ENCODE measurements at places on chromosomes 1 and 21.

GRCh38 chr1:64097859-64098258, 105.6 kb upstream of the UBE2U start:
- DNase-seq, result no peak

DNA sequence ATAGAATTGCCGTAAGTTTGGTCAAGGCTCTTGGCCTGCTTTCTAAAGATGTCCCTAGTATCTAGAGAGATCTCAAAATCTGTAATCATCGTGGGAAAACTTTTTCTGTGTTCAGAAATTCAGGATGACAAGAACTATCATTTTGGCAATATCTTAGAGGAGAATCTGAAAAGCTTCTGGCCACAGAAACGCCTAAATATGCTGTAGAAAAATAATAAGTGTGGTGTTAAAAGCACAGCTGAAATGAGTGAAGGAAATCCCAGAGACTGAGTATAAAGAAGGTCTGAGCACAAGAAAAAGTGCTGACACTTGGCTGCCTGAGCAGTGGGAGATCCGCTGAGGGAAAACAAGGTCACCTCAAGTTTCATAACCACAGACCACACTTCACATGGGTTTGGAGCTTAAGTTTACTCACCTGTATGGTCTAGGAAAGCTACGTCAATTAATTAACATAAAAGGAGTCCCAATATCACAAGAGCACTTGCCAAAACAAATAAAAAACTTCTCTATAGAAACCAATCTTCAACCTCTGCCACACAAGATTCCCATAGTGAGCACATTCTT, 235.2 kb upstream of the IRF2BP2 start:
- no peak for DNase-seq

DNA sequence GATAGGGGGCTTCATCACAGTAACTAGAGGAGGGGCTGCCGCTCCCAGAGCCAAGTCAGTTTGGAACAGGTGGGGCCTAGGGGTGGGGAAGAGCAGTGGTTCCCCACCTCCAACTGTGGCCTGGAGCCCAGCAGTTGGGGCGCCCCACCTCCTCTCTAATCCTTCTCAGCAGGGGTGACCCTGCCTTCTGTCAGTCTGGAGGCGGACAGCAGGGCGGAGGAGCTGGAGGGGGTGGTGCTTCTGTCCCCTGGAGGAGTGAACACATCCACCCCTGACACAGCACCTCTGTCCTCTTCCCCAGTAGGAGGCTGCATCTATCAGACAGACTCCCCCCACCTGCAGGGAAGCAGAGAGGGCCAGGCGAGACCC, 73.8 kb downstream of the MRPL37 start:
- DNase-seq, result no peak

DNA sequence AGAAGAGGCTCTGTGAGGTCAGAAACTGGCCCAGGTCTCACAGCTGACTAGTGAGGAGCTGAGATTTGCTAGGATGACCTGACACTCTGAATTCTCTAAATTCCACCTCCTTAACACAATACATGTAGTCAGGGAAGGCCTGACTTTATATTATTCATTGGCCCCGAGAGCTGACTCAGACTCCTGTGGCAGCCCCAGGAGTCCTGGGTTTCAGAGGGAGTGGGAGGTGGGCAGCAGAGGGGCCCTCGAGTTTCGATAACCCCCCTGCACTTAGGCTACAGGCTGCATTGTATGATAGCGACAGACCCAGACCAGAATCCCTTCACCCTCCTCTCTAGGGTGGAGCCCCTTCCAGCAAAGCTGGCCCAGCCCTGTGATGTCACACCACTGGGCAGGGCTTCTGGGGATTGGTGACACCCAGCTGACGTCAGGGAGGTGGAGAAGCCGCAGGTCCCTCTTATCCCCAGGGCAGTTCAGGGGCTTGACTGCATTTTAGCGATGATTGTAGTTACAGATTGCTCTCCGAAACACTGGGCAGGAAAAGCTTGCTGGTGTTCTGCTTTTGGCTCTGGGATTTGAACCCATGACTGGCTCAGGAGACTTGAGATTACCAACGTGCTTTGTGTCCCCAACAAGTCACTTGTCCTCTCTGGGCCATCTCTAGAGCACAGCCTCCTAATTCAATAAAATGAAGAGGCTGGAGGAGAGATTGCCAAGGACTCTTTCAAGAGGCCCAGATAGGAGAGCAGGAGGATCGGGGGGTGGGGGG, 17.0 kb upstream of the GPR37L1 start:
- DNase-seq, result no peak

DNA sequence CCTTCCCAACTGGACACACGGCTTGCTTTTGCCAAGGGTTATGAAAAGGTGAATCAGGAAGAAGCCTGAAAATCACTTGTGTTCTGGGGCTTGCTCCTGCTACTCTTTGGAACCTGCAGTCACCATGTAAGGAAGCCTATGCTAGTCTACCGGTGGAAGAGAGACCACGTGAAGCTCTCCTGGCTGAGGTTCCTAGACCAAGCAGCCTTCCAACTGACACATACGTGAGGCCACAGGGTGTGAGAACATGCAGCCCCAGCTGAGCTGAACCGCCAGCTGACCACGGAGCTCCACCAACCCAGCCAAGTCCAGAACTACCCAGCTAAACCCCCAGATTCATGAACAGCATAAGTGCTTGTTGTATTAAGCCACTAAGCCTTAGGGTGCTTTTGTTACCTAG, 72.8 kb upstream of the KRTAP19-8 start:
- DNase-seq, result no peak

DNA sequence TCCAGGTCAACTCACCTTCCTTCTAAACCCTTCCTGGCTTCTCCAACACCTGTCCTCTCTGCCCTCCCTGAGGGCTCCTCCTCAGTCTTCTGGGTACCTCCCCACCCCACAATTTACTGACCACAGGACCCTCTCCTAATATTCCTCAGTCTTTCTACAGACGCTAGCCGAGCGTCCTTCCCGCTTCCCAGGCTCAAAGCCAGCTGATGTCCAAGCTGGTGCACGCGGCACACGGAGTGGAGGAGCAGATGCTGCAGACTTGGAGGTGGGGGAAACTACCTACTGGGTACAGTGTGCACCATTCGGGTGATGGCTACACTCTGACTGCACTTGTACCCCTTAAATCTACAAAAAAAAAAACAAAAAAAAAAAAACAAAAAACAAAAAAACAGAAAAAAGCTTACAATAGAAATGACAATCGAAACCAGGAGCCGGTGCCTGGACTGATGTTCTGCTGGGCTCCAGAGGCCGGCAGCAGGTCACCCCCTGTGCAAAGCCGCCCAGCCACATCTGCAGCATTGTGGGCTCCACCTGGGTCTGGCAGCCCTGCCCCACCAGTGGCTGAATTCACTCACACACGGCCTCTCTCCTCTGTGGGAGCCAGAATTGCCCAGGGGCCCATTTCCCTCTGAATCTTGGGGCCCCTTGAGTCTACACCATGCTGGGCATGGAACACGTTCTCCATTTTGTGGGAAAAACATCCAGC, 7.0 kb downstream of the TRIM11 start:
- no peak for DNase-seq

- DNase-seq, result no peak
Measured at GRCh38 chr1:106995970-106996369, 60.5 kb upstream of the PRMT6 start.

- no peak for DNase-seq
Measured at GRCh38 chr1:6418668-6419396, 887 bp downstream of the HES2 start.

- no peak for DNase-seq
Measured at GRCh38 chr1:78721136-78721535, 71.5 kb downstream of the IFI44 start.

- DNase-seq, result no peak
Measured at GRCh38 chr1:97365026-97365425, 555.8 kb downstream of the DPYD start.

Data from fibroblast of skin of left biceps (primary cell).